ENCODE measurements at places on chromosomes 4 and X.

DNA sequence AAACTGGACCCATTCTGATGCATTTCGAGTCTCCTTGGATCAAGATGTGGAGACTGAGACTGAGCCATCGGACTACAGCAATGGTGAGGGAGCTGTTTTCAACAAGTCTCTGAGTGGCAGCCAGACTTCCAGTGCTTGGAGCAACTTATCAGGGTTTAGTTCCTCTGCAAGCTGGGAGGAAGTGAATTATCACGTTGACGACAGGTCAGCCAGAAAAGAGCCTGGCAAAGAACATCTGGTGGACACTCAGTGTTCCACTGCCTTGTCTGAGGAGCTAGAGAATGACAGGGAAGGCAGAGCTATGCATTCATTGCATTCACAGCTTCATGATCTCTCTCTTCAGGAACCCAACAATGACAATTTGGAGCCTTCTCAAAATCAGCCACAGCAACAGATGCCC, 84.8 kb downstream of the NEUROG2 start:
- no peak for DNase-seq

GRCh38 chr4:88275516-88275915, 8.8 kb downstream of the PPM1K start:
- DNase-seq: no peak

GRCh38 chrX:41308884-41309647, 24.9 kb upstream of the DDX3X start:
- DNase-seq: no peak

DNA sequence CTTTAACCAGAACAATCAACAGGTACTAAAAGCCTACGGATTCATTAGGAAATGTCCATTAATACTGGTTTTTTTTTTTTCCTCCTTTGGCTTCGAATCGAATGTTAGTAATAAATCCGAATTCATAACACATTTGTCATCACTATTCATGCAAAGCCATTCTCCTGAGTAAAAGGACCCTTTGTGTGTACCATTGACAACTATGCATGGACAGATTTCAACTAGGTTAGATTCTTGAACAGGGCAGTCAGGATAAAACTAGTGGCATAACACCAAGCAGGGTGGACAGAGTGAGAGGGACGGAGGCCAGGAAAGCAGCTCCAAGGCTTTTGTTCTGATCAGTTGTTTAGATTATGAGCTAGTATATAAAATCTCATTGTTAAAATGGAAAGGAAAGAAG, 1722.0 kb upstream of the TENM3 start:
- DNase-seq: no peak

DNA sequence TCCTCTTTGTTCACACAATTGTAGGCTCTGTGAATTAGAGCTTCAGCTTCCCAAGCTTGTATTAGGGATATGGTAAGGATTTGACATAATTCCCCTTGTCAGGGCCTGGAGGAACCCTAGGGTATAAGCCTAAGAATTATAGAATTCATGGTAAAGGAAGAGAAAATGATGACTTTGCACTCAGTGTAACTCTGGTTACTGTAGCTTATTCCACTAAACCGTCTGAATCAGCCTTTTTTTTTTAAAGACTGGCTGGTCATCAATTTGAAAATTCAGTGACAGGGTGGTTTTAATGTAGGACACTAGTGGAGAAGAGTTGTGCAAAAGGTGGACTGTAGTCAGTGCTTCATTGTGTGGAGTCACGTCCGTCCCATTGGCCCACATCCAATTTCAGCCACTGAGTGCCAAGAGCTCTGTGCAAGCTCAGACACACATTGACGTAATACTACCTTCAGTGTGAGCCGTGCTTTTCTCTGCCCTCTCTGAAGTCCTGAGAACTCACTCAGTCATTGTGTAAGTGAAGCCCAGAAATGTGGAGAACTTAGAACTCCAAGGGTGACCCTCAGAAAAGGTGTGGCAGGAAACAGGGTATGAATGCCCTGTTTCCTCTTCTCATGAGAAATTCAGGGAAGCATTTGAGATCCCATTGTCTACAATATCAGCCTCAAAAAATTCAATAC, 449.8 kb downstream of the C4orf33 start:
- DNase-seq: no peak

GRCh38 chrX:104270916-104271512, 16.3 kb upstream of the ESX1 start:
- no peak for DNase-seq

GRCh38 chr4:185465707-185466106, 5.8 kb downstream of the CCDC110 start:
- no peak for DNase-seq

DNA sequence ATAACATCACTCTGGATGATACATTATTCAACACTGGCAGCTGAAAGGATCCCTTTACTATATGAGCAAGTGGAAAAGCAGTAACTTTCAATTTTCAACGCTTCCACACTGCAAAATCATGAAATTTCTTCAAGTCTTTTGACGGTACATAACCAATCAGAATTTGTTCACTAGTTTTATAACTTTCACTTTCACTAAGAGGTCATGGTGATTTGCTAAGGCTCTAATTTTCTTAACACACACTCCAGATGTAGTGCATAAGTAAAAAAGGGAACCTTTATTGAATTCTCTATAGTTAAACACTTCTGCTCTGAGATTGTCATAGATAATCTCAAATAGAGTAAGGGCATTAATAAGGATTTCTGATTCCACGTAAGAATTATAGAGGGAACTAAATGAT, 4.1 kb downstream of the ARMCX2 start:
- DNase-seq: no peak

DNA sequence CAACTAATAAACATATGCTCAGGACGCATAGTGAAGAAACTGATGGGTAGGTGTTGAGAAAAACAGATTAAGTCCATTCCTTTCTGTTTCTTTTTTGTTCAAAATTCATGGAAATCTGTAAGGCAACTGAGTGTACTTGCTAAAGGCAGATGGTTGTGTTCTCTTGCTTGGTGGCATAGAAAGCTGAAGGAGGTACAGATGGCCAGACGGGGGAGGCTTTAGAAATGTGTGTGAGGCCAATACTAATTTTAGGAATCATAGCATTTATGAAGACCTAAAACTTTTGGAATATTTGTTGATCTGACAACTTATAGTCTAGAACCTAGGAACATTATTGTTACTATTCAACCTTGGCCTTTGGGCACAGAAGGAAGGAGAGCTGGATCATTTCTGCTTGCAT, 56.8 kb upstream of the EMCN start:
- DNase-seq: no peak

Measured in activated CD8-positive, alpha-beta memory T cell treated with anti-CD3 and anti-CD28 coated beads for 24 hours (primary cell).